A549 treated with Mapracorat at 1 μM for 4 hours (cell line): ENCODE measurements at places on chromosomes 1 and 21. TPM values are rescaled to one million over a fixed set of nuclear protein-coding genes. Genes with fewer than 3 reads are reported as not detected.

The TRIM63 gene
- total RNA-seq, result 1.3 to 1.8 TPM (median 1.5 TPM) in 5 replicates

The KRTAP21-2 gene
- total RNA-seq, result not detected in 5 replicates

The TSPAN2 gene
- 0.94 to 1.5 TPM (median 1.1 TPM) in 5 replicates for total RNA-seq

The VSIG8 gene
- total RNA-seq, result 0.17 TPM in 1 of 5 replicates, not detected in the others

The OR2T2 gene
- not detected in 5 replicates for total RNA-seq

The LEPROT gene
- 36.4 to 50.9 TPM (median 42.5 TPM) in 5 replicates for total RNA-seq

The ZNF692 gene
- 13.3 to 25.0 TPM (median 17.8 TPM) in 5 replicates for total RNA-seq

The FAAP20 gene
- 34.5 to 65.1 TPM (median 58.1 TPM) in 5 replicates for total RNA-seq

The ANGPTL3 gene
- total RNA-seq, result not detected in 5 replicates

The RNU1-4 gene
- total RNA-seq, result not detected in 5 replicates

The CLCA4 gene
- not detected in 5 replicates for total RNA-seq

The LEFTY1 gene
- 0.43 to 1.4 TPM (median 1.1 TPM) in 5 replicates for total RNA-seq

The SPATA1 gene
- 1.0 to 1.9 TPM (median 1.1 TPM) in 3 of 5 replicates, not detected in the others for total RNA-seq

The RBP7 gene
- total RNA-seq, result 4.7 to 7.7 TPM (median 6.5 TPM) in 5 replicates

The SPTA1 gene
- total RNA-seq, result not detected in 5 replicates

The PTPRU gene
- total RNA-seq, result 7.1 to 10.2 TPM (median 8.4 TPM) in 5 replicates

The FCGR3B gene
- not detected in 5 replicates for total RNA-seq

The TXNDC12 gene
- total RNA-seq, result 35.1 to 41.4 TPM (median 36.4 TPM) in 5 replicates

The IL24 gene
- total RNA-seq, result 0.24 to 0.91 TPM (median 0.48 TPM) in 5 replicates

The MAGOH gene
- 61.4 to 97.6 TPM (median 64.4 TPM) in 5 replicates for total RNA-seq

The RHD gene
- not detected in 5 replicates for total RNA-seq

The PROK1 gene
- not detected in 5 replicates for total RNA-seq

The USH2A gene
- total RNA-seq, result not detected in 5 replicates

The LCE2D gene
- total RNA-seq, result not detected in 5 replicates

The PFDN2 gene
- 95.5 to 125 TPM (median 108 TPM) in 5 replicates for total RNA-seq

The MYOM3 gene
- total RNA-seq, result 6.2 to 8.2 TPM (median 6.6 TPM) in 5 replicates

The CACNA1E gene
- total RNA-seq, result not detected in 5 replicates

The MIXL1 gene
- 0.23 TPM in 1 of 5 replicates, not detected in the others for total RNA-seq

The PADI4 gene
- not detected in 5 replicates for total RNA-seq

The FAM72C gene
- 4.3 to 5.7 TPM (median 4.7 TPM) in 5 replicates for total RNA-seq

The MAEL gene
- total RNA-seq, result not detected in 5 replicates

The KRTAP7-1 gene
- total RNA-seq, result not detected in 5 replicates

The SPRR5 gene
- total RNA-seq, result not detected in 5 replicates

The KIF17 gene
- total RNA-seq, result 1.6 to 2.7 TPM (median 2.1 TPM) in 5 replicates

The CD52 gene
- 0.64 TPM in 1 of 5 replicates, not detected in the others for total RNA-seq

The FCRL4 gene
- not detected in 5 replicates for total RNA-seq

The RHBDL2 gene
- total RNA-seq, result 1.6 to 2.8 TPM (median 1.8 TPM) in 5 replicates

The ADAMTS4 gene
- 0.02 TPM in 1 of 5 replicates, not detected in the others for total RNA-seq
